ENCODE measurements at places on chromosomes 6 and 20.

GRCh38 chr20:59318201-59318790 is 17.9 kb downstream of the EDN3 start:
- DNase-seq = no peak

DNA sequence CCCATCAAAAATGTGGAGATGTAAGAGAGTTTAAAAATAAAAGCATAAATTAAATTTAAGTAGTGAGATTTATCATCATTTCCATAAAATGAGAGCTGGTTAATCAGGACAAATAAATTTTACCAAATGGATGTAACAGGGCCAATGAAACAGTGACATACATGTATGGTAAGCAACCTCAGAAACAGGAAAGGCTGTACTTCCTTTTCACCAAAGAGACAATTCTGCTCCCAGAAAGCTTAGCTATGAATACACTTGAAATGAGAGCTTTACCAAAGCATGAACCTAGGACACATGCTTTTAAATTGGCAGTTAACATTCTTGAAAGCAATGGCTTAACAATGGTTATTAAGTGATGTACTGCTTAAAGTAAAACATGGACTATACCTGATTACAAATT is 12.1 kb upstream of the UBE2J1 start:
- DNase-seq = no peak

DNA sequence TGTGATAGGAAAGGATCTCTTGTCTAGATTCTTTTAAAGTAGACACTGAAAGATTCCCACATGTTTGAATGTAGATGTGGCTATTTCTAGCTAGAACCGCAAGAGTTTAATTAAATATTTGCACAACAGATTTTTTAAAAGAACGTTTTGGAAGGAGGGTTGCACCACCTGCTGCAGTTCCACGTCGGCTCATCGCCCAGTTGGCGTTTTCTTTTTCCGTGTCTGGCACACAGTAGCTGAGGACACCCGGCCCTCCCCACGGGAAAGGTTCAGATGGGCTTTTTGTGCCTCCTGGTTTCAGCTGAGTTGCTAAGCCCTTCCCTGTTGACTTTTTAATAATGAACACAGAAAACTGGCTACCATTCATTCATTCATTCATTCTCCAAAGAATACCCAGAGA is 41.8 kb upstream of the DOK5 start:
- DNase-seq = no peak

DNA sequence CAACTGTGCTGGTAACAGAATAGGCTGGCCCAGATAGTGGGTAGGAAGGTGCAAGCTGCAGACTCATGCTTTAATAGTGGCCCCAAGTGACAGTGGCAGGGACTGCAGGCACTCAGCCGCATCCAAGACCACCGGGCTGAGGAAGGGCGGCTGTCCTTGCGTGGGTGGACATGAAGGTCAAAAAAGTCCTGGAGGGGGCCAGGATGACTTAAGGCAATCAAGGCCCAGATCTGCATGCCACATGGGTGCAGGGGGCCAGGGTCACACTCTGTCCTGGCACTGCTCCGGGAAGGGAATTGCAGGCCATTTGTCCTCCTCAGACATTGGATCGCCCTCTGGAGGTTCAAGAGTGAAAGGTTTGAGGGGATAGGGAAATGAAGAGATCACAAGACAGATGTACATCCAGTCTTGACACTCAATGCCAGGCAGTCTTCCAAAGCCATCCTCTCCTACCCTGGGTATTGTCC is 10.4 kb upstream of the VNN2 start:
- DNase-seq = no peak

- no peak for DNase-seq
These were observed 124.4 kb upstream of the RALGAPA2 start for GRCh38 chr20:20836836-20837235.

DNA sequence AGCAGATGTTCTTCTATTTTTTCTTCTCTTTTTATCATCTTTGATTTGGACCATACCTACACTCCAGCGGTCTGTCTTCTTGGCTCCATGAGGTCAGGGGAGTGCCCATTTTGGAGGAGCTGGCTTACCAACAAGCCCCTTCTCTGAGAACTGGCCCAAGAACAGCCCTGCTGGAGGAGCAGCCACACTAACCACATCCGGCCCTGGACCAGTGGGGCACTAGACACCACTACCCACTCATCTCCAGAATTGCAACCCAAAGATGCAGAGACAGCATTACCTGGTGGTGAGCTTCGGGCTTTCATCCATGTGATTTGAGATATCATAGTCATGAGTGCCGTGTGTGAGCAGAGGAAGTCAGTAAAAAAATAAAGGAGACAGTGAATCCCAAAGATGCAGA is 599.4 kb upstream of the CDH4 start:
- no peak for DNase-seq

GRCh38 chr6:120214088-120214499 is 864.5 kb upstream of the MAN1A1 start:
- no peak for DNase-seq

DNA sequence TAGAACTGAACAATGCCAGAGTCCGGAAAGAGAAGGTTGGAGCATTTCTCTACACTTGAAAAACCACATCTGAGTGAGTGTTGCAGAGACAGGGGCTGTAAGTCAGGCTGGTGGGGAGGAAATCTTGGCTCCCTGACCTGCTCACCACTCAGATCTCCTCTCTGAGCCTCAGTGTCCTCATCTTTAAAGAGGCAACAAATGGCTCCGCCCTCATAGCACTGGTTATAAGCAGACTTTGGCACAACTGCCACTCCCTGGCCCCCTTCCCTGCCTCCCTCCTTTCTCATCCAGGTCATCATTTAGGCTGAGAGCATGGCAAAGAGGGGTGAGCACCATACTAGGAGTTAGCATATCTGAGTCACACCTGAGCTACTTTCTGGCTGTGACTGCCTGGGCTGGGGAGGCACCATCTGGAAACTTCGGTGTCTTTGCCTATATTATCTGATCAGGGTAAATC is 10.6 kb downstream of the SIRPG start:
- no peak for DNase-seq

DNA sequence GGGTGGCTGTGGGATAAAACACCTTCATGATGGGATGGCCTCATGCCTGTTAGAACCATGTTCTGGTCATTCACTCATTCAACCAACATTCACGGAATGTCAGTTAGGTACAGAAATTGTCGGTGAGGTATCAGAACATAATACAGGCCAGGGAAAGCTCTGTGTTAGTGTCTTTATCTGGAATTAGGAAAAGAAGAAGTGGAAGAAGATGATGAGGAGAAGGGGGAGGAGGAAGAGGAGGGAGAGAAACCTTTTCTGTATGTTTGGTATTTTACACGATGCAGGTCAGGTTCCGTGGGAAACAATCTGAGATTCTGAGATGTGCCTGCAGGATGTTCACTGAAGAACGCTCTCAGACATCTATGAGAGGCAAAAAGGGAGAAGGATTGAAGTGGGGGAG is 5.6 kb downstream of the ADTRP start:
- DNase-seq = no peak

DNA sequence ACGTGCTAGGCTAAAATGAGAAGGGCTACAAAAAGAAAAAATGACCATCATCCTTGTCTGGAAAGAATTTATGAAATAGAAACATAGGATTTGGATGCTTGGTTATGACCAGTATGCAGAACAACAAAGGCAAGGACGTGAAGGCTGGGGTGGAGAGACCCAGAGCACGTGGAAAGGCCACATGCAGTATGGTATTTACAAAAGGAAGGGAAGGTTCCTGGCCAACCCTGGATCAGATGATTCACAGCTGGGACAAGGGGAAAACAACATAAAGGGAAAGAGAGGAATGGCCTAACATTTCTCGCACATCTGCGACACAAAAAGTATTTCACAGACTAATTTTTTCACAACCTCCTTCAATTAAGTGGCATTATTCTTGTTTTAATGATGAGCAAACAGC is 8.2 kb downstream of the STX7 start:
- no peak for DNase-seq

- no peak for DNase-seq
These were observed 532.2 kb downstream of the CDH26 start for GRCh38 chr20:60490217-60491050.

GRCh38 chr20:33130568-33131061 is 37.3 kb upstream of the BPIFA2 start:
- DNase-seq = no peak

DNA sequence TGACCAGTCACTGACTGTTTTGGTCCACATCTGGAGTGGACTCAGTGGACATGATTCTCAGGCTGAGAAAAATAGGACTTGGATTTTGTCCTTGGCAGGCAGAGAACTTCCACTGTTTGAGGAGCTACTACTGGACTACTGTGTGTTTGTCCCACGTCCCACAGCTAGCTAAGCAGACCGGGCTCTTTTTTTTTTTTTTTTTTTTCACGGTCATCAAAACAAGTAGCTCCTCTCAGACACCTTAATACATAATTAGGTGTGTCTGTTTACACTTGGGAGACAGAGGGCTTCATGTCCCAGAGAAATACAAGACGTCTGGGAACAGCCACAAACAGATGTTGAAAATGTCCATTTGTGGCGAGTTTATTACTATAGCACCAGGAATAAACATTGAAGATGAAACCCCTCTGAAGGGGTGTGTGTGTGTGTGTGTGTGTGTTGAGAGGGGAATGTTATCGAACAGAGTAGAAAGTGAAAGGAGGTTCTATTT is 155.0 kb upstream of the SUPT3H start:
- no peak for DNase-seq

DNA sequence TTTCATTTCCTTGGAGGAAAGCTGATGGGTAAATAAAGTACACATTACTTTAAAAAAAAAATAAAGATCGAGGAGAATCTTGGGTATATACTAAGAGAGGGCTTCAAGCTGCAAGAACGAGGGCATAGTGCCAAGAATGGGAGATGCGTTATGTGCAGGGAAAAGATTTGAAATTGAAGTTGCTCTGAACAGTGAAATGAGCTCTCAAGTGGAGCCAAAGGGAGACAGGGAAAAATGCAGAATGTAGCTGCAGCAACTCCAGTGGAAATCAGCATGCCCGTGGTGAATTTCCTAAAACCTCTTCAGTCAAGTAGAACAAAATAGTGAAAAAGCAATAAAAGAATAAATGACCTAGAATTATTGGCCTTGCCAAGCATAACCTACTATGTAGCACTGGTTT is 11.4 kb upstream of the COL9A1 start:
- no peak for DNase-seq

- no peak for DNase-seq
These were observed 52.2 kb downstream of the EYA2 start for GRCh38 chr20:46946796-46947195.

GRCh38 chr6:159978291-159979135 is 9.6 kb downstream of the IGF2R start:
- no peak for DNase-seq

- no peak for DNase-seq
These were observed 110.8 kb upstream of the GPR6 start for GRCh38 chr6:109867009-109867969.

GRCh38 chr6:12233693-12234571 is 56.2 kb upstream of the EDN1 start:
- DNase-seq = peak; percentile 5

- DNase-seq = no peak
These were observed 52.3 kb downstream of the SLC22A3 start for GRCh38 chr6:160400446-160400845.

DNA sequence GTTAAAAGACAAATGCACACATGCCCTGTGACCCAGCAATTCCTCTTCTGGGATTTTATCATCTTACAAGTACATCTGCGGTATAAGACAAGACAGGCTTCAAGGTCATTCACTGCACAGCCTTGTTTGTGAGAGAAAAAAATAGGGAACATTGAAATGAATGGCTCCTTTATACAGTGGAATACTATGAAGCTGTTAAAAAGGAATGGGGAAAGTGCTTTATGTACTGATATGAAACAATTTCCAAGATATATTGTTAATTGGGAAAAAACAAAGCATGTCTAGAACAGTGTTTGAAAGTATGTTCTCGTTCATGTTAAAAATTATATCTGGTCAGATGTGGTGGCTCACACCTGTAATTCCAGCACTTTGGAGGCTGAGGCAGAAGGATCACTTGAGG is 25.4 kb downstream of the PDRG1 start:
- DNase-seq = no peak

GRCh38 chr20:40293740-40294139 is 395.3 kb downstream of the MAFB start:
- no peak for DNase-seq

DNA sequence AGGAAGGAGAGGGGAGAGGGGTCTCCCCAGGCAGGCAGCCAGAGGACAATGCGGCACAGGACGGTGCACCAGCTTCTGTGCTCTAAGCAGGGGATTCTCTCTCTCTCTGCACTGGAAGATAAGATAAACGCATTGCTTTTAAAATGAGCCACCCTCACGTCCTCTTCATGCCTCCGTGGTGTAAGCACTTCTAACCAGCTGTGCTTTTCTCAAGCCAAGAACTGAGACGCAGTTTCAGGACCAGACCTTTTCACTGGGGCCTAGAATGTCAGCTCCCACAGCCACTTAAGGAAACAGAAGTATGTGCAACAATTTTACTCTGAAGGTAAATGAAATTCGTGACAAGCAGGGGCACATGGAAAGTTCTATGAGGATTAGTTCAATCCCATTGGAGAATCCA is 82.4 kb downstream of the PSMB1 start:
- no peak for DNase-seq

DNA sequence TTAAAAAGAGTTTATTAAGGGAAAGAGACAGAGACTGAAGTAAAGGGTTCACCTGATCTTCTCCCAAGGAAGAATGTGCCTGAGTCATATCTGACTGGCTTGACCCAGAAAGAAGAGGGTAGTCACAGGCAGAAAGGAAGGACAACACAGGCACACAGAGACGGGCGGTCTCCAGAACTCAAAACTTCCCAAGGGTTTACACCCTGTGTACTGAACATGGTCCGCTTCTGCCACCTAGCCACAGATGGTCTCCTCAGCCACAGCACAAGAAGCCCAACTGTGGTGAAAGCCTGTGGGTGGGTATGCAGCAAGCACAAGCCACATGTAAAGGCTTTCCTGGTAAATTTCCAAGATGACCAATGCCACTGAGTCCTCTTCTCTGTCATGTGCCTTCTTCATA is 17.2 kb downstream of the UNC5CL start:
- no peak for DNase-seq

DNA sequence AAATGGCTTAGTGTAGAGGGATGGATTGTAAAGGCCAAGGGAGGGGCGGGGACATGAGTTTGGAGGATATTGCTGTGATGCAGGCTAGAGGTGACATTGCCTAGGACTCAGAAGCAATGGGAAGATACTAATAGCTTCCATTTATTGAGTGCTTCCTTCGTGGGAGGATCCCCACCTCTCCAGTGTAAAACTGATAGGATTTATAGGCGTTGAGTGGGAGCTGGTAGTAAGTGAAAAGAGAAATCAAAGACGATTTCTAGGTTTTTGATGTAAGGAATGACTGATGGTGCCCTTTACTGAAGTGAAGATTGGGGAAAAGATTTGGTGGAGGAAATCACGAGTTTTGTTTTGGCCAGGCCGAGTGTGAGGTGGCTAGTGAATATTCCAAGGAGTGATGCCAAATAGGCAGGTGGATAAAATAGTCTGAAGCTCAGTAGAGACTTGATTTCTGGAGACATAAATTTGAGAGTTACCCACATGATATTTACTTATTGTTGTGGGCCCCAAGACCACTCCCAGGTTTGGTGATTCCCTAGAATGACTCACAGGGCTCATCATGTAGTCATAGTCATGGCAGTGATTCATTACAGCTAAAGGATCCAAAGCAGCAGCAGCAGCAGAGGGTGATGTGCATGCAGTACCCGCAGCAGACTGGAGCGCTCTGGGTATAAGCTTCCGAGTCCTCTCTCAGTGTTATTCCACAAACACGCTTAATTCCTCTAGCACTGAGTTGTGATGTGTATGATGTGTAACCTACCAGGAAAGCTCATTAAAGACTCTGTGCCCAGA is 10.2 kb downstream of the RPRD1B start:
- DNase-seq = peak; percentile 11

All from activated T-cell treated with anti-CD3 and anti-CD28 coated beads for 4 hours (primary cell).